SJSA1 (cell line): ENCODE measurements at places on chromosomes 12 and 14. TPM values are rescaled to one million over a fixed set of nuclear protein-coding genes. Genes with fewer than 3 reads are reported as not detected.

The CDKL1 gene
- total RNA-seq, result 23.9 and 107 TPM in 2 replicates

DNA sequence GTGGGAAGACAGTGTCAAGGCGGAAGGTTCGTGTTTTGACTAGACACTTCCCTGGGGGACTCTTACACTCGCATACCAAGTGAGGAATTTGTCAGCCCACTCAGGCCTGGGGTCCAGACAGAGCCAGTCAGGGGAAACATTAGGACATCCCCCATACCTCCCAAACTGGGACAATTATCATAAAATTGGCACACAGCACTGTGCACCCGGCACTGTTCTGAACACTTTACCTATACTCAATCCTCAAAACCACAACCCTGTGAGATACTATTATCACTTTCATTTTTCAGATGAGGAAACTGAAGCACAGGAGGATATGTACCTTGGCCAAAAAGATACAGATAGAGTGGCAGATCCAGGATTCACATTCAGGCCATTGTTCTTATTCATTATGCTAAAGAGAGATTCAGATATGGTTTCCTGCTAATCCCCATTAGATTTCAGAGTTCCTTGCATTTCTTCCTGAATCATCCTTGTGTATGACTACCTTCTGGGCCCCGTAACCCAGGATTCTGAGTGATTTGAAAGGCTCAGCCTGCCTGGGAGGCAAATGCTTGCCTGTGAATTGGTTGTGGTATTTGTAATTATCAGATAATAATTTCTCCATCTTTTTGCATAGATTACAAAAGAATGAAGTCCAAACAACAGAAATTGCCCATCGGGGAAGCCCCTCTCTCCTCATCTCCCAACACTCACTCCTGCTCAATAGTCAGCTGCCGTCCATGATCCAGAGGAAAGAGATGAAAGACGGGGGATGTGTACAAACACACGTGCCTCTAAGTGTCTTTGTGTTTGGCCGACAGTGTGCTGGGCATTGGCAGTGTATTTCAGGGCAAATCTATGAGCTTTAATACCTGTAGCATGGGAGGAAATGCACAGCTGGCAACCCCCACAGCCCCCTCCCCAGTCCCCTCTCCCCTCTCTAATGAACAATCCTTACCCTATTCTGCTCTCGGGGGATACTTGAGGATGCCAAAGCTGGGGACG lies 4.6 kb downstream of the TAC3 start:
- 0 out of 2 replicates have a peak, but pooled peaks cover 6% of the 10 kb centered on the region for H3K27me3 ChIP-seq
- H3K36me3 ChIP-seq, result no peaks in the 10 kb centered on the region
- DNase-seq, result no peak
- peaks cover 17% of the 10 kb centered on the region for H3K4me1 ChIP-seq

The GALNT6 gene
- total RNA-seq, result 30.8 and 38.2 TPM in 2 replicates

- no peak overlapping the region for H3K4me3 ChIP-seq
- no peaks in the 10 kb centered on the region for H3K27me3 ChIP-seq
- H3K36me3 ChIP-seq, result no peaks in the 10 kb centered on the region
- no peaks in the 10 kb centered on the region for H3K4me1 ChIP-seq
- H3K27ac ChIP-seq, result no peak overlapping the region
Observed at GRCh38 chr14:42513837-42514236, 907.2 kb downstream of the LRFN5 start.

DNA sequence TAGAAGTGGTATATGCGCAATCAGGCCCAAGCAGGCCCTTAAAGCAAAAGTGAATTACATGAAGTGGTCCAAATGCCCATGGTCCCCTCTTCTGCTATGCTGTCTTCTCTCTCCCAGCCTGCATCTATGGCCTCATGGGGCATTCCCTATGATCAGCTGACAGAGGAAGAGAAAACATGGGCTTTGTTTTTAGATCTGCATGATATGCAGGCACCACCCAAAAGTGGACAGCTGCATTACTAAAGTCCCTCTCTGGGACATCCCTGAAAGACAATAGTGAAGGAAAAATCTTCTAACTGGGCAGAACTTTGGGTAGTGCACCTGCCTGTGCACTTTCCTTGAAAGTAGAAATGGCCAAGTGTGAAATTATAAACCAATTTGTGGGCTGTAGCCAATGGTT lies 145.2 kb upstream of the ARID2 start:
- H3K4me1 ChIP-seq, result no peaks in the 10 kb centered on the region
- no peaks in the 10 kb centered on the region for H3K27me3 ChIP-seq
- H3K36me3 ChIP-seq, result no peaks in the 10 kb centered on the region
- no peak overlapping the region for H3K27ac ChIP-seq
- no peak overlapping the region for H3K4me3 ChIP-seq

DNA sequence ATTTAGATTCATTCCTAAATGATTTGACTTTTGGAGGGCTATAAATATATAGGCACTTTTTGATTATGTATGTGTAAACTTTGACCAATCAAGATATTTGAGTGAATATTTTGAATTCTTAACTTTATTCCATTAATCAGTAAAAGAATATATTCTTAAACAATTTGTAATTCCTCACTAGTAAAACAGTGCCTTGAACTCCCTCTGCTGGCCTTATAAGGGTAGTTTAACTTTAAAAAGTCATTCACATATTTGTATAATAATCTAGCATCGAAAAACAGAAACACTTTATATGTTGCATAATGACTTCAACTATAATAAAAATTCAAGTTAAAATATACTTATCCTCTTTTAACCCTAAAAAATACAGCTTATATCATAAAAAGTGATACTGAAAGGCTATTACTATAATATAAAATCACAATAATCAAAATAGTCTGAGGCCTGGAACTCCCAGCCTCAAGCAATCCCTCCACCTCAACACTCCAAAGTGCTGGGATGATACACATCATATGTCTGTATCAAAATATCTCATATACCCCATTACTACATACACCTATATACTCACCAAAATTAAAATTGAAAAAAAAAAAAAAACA lies 31.2 kb downstream of the CCDC59 start:
- no peak overlapping the region for H3K27ac ChIP-seq
- DNase-seq, result no peak
- no peaks in the 10 kb centered on the region for H3K36me3 ChIP-seq

GRCh38 chr12:25840678-25841465 lies 117.6 kb upstream of the RASSF8 start:
- no peak for DNase-seq
- H3K27me3 ChIP-seq, result peaks cover 6% of the 10 kb centered on the region; the same call in 1 of the 2 replicates
- no peaks in the 10 kb centered on the region for H3K36me3 ChIP-seq
- H3K4me3 ChIP-seq, result no peak overlapping the region

- H3K4me3 ChIP-seq, result no peak overlapping the region
- no peak overlapping the region for H3K27ac ChIP-seq
Observed at GRCh38 chr14:102103062-102103695, 16.3 kb upstream of the HSP90AA1 start.

- no peaks in the 10 kb centered on the region for H3K27me3 ChIP-seq
- peaks cover 26% of the 10 kb centered on the region for H3K36me3 ChIP-seq
- H3K4me3 ChIP-seq, result peak overlapping the region; percentile 71
- DNase-seq, result no peak
Observed at GRCh38 chr14:105398726-105399465, 558 bp downstream of the TEX22 start.

DNA sequence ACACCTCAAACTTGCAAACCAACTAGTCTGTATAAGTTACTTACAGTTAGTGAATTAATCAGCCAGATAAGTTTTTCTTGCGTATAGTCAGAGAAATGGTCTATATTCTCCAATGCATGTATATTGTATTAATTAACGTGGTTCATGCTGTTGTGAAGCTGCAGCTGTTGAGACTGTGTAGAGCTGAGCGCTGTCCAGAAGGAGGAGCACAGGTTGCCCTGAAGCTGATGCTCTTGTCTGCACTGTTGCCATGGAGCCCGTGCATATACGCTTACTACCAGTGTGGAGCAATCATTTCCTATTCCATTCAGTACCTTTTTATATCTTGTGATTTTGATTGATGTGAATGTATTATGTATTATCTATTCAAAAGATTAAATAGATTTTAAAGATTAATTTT lies 74.3 kb upstream of the ARID2 start:
- H3K36me3 ChIP-seq, result no peaks in the 10 kb centered on the region
- H3K4me3 ChIP-seq, result no peak overlapping the region
- no peaks in the 10 kb centered on the region for H3K27me3 ChIP-seq
- DNase-seq, result no peak
- no peak overlapping the region for H3K27ac ChIP-seq

GRCh38 chr14:73753887-73754795 lies 40.0 kb upstream of the PNMA1 start:
- H3K36me3 ChIP-seq, result peaks cover 15% of the 10 kb centered on the region
- no peaks in the 10 kb centered on the region for H3K27me3 ChIP-seq
- peaks cover 91% of the 10 kb centered on the region for H3K4me1 ChIP-seq
- 0 out of 2 replicates have a peak overlapping the region, but pooled peaks have one; percentile 3 for H3K4me3 ChIP-seq
- DNase-seq, result peak; percentile 67
- peak overlapping the region; percentile 59 for H3K27ac ChIP-seq

The KLHL33 gene
- total RNA-seq, result not detected in 2 replicates

GRCh38 chr14:83733670-83734069 lies 1796.3 kb upstream of the FLRT2 start:
- H3K27me3 ChIP-seq, result no peaks in the 10 kb centered on the region
- no peak overlapping the region for H3K4me3 ChIP-seq

GRCh38 chr14:52272375-52272774 lies 4.9 kb downstream of the PTGDR start:
- H3K4me1 ChIP-seq, result 0 out of 2 replicates have a peak, but pooled peaks cover 3% of the 10 kb centered on the region
- H3K27ac ChIP-seq, result no peak overlapping the region
- H3K27me3 ChIP-seq, result peaks cover 18% of the 10 kb centered on the region
- no peaks in the 10 kb centered on the region for H3K36me3 ChIP-seq
- H3K4me3 ChIP-seq, result no peak overlapping the region

DNA sequence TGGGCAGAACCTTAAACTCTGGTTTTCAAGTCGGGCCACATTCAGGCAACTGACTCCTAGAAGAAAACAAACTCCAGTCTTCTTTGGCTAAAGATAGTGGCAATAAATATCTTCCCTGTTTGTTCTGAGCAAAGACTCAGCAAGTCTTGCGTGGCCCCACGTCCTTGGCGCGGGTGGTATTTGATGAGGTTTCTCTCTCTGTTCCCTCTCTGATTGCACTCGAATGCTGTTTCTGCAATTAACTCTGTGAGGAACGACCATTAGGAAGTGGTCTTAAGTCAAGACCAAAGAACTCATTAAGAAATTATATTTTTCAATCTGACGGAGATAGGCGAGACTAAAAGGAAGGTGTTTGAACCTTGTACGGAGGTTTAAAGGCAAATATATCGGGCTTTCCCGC lies 177.6 kb downstream of the TMEM132C start:
- no peak overlapping the region for H3K4me3 ChIP-seq
- H3K27ac ChIP-seq, result no peak overlapping the region
- no peaks in the 10 kb centered on the region for H3K36me3 ChIP-seq
- no peaks in the 10 kb centered on the region for H3K4me1 ChIP-seq

DNA sequence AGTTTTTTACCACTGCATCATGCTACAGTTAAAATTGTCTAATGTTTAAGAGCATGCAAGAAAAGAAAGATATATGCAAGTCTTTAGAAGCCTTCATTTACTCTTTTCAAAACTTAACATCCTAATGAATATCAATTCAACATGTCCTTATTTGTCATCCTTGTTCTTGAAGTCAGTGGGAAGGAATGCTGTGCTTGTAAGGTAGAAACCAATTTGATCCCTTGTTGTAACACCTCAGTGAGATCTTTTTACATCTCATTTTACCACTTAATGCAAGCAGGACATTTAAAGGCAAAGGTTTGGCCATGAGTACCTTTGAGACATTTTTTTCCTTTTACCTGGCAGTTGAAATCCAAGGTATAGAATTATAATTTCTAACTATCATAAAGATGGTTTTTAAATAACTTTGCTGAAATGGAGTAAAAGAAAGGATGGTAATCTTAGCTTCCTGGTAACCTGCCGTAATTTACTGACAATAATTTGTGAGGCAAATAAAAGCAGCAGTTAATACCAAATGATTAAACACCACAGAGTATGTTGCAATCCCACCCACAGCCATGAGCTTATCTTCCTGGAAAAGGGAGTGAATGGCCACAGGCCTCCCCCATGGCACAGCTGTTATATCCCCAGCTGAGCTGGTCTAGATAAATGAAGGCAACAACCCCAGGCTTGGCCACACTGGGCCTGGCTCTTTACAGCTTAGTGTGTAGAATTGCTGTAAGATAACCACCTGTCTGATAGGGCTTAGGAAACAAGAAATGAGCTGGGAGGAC lies 33.2 kb upstream of the STRN3 start:
- peaks cover 7% of the 10 kb centered on the region for H3K4me1 ChIP-seq
- no peak overlapping the region for H3K4me3 ChIP-seq
- H3K27ac ChIP-seq, result no peak overlapping the region
- H3K27me3 ChIP-seq, result no peaks in the 10 kb centered on the region
- no peaks in the 10 kb centered on the region for H3K36me3 ChIP-seq
